ENCODE measurements at places on chromosomes 4 and X. TPM values are rescaled to one million over a fixed set of nuclear protein-coding genes. Genes with fewer than 3 reads are reported as not detected.

C4orf50 gene
- total RNA-seq: 0.27 TPM

PPBP gene
- total RNA-seq: 0.50 TPM

ADH4 gene
- total RNA-seq: not detected

ZNF157 gene
- total RNA-seq: 0.56 TPM

COL25A1 gene
- total RNA-seq: not detected

ARAP2 gene
- 95.8 TPM for total RNA-seq

GRCh38 chr4:2297606-2298531 lies 36.0 kb upstream of the MXD4 start:
- peak; percentile 52 for DNase-seq

DNA sequence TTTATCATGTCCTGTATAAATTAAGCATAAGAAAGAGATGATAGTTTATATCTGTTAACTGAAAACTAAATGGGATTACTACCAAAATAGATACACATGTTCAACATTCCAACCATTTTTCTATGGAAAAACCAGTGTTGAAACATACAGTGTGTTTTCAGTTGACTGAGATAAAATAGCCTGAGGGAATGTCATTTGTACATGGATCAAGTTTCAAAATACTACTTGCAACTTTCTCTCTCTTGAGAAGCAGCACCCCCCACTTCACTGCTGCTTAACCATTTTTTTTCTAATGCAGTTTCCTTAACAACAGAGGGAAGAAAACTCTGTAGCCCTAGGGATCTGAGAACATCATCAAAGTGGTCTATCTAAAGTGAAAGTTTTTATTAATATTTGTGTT lies 70.8 kb downstream of the NPNT start:
- DNase-seq: no peak

DNA sequence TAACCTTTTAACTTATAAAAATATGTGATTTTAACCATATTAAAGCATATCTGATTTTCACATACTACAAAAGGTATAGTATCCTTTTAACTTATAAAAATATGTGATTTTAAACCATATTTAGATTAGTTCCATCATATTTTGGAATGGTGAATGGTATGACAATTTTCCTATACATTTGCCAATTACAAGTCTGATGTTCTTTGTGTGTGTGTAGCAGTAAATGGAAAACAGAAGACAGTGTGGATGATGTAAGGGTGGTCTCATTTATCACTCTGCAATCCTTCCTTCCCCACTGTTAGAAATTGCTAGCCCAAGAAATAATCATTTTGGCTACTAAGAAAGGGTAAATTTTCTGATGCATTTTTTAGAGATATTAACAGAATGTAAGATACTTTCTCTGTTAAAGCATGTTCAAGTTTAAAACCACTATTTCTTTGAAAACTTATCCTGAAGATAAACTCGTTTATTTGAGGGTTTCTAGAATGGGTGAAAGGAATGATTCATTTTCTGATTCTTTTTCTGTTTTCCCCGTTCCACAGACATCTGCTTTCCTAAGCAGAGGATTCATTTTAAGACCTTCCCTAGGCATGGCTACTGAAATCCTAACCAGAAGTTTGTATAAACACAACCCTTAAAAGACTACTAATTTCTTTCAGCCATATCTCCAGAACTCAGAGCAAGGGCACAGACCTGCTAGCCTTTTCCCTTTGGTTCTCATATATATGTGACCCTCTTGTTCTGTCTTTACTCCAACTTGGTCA lies 21.0 kb downstream of the NUDT6 start:
- DNase-seq: no peak

- no peak for DNase-seq
Observed at GRCh38 chr4:181548873-181549575, 694.2 kb upstream of the TENM3 start.

GRCh38 chr4:7462509-7462971 lies 27.8 kb upstream of the PSAPL1 start:
- DNase-seq: no peak

DNA sequence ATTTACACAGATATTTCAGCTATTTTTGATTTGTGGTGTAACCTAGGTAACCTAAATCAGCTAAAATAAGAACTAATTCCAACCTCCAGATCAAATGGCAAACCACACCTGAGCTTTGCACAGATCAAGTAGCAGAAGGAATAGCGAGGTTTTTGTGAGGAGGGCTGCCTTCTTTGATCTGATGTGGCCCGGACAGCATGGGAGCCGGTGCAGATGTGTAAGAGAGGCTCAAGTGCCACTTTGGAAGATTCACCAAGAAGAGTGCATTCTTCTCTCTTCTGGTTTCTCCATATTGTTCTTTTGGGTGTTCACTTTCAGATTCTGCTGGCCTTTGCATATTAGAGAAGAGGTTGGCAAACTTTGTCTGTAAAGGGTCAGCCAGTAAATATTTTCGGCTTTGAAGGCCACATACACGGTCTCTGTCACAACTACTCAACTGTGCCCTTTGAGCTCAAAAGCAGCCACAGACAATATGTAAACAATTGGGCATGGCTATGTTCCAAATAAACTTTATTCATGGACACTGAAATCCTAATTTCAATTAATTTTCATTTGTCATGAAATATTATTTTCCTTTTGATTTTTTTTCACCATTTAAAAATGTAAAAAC lies 78.9 kb upstream of the FAM9C start:
- DNase-seq: no peak

GRCh38 chr4:48585401-48585800 lies 95.3 kb downstream of the ZAR1 start:
- DNase-seq: no peak

- no peak for DNase-seq
Observed at GRCh38 chr4:185654965-185655554, 119.8 kb upstream of the PDLIM3 start.

- no peak for DNase-seq
Observed at GRCh38 chrX:22392133-22392948, 119.6 kb downstream of the CBLL2 start.

GRCh38 chr4:164488114-164488513 lies 265.8 kb upstream of the SMIM31 start:
- no peak for DNase-seq

DNA sequence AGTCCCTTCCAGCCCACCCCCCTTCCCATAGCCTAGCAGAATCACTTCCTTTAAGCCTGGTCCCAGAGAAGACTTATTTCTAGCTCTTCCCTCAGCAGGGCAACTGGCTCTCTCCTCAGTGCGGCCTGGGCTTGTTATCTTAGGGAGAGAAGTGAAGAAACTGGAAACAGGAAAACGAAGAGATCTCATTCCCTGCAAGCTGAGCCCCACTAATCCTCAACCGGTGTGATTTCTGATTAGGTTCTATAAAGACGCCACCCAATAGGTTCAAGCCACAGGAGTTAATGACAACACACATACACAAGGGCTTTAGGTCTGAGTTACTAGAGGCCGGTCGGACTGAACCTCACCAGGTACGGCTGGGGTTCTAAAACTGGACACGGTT lies 3.2 kb downstream of the GSX2 start:
- no peak for DNase-seq

GRCh38 chr4:165208741-165209388 lies 1.5 kb downstream of the KLHL2 start:
- DNase-seq: peak; percentile 11

DNA sequence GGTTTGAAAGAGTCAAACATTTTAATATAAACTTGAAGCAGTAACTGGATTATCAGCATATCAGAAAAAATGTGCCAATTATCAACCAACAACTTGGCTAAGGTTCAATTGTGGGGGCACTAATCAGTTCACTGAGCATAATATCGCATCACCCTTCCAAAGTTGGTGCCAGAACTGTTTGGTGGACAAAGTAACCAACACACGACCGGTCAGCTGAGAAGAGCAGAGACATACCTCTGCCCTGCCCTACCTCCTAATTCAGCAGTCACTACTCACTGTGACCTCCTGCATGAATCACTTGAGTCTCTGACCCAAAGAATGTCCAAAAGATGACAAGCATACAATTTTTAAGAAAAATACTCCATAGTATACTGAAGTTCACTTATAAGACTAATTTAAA lies 53.2 kb downstream of the TSPAN5 start:
- DNase-seq: no peak

GRCh38 chr4:137253949-137254348 lies 278.3 kb downstream of the PCDH18 start:
- no peak for DNase-seq

- no peak for DNase-seq
Observed at GRCh38 chrX:331825-332495, 13.4 kb upstream of the GTPBP6 start.

DNA sequence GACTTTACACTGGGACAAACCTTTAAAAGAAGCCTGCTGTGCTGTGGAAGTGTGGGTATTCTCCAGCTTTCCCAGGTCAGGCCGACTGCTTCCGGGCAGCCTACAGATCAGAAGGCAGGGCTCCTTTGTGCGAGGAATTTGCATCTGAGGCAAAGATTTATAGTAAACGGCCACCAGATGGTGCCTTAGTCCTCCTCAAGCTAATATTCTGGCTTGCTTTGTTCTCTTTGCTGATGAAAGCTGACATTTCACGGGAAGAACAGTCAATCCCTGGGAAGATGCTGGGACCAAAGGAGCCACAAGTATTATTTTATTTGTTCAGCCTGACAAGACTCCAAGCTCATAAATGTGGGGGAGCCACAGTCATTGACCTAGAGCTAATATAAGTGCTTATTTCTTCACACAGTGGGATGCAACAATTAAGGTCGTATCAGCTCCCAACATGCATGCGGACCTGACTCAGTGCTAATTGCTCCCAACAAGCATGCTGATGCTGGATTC lies 120.7 kb upstream of the TRIM2 start:
- DNase-seq: peak; percentile 14

DNA sequence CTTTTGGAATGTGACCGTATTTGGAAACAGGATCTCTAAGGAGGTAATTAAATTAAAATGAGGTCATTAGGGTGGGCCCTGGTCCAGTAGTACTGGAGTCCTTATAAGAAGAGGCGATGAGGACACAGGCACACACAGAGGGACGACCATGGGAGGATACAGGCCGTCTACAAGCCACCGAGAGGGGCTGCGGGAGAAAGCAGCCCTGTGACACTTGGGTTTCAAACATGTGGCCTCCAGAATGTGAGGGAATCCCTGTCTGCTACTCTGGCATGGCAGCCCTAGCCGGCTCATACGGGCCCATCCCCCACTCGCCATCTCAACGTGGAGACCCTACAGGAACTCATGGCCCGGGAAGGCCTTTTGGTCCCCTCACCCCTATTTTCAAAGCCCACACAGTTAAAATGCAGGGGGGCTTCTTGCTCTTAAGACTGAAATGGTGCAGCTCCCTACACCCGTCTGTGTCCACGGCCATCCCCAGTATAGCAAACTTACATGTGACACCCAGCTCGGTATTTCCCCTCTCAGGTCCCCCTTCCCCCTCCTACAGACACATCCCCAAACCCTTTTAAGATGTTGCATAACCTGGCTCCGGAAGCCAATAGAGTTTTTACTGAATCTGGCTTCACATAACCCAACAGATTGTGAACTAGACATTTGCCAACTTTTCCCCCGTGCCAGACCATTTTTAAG lies 124.1 kb upstream of the TBL1X start:
- DNase-seq: no peak

GRCh38 chr4:149676076-149676475 lies 139.6 kb downstream of the IQCM start:
- DNase-seq: no peak

DNA sequence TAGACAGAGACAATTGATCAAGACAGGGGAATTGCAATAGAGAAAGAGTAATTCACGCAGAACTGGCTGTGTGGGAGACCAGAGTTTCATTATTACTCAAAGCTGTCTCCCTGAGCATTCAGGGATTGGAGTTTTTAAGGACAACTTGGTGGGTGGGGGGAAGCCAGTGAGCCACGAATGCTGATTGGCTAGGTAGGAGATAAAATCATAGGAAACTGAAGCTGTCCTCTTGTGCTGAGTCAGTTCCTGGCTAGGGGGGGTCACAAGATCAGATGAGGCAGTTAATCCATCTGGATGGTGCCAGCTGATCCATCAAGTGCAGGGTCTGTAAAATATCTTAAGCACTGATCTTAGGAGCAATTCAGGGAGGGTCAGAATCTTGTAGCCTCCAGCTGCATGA lies 358.6 kb downstream of the GPM6A start:
- no peak for DNase-seq

- DNase-seq: no peak
Observed at GRCh38 chr4:26326791-26327190, 6.0 kb downstream of the RBPJ start.

DNA sequence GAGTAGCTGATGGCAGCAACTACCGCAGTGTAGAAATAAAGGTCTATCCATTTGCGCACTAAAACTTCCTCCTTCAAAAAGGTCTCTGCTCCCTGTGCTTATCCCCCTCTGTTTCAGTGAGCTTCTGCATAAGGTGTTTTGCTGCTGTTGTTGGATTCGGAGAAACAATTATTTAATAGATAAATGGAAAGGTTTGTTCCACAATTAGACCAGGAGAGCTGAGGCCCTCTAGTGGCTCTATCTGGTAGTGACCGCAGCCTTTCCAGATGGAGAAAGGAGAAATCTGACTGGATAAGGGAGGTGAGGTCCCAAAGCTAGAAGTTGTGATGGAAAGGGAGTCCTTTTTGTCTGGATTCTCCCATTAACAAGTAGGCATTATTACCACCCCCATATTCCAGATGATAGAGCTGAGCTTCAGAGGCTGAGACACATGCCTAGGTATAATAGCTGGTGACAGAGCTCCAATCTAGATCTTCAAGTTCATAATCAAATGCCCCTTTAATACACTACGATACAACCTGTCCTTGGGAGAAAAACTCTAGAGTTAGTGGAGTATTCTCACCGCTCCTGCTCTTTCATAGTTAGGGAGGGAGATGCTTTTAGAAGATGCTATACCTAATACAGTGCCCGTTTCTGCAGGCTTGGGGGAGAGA lies 5.1 kb upstream of the GABRQ start:
- DNase-seq: no peak

DNA sequence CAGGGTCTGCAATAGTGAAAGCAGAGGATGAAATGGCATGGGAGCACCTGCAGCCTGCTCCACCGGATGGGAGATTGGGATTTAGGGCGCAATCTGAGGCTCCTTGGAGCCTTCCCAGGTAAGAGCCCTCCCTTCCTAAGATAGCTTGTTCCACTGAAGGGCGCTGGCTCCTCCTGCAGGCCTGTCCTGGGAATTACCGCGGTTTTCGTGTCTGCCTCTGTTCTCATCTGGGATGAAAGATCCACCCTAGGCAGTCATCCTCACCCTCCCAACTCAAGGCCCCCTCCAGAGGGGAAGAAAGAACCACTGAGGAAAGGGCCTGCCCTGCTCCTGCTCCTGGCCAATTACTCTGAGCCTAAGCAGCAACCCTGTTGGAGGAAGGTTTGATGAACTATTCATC lies 547.5 kb downstream of the SMARCA1 start:
- DNase-seq: no peak

DNA sequence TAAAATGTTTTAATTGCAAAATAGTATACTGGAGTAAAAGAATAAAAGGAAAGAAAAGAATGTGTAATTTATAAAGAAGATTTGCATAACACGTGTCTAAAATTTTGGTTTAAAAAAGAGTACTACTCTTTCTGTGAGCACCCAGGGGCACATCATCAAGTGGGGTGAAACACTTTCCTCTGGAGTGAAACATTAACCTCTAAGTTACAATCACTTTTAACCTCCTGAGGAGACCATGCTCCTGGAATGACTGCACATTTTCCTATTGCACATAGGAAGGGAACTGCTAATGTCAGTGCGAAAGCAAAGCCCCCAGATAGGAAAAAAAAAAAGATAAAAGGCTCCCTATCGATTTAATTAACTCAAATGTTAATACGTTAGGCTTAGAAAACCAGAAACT lies 13.3 kb downstream of the VEGFC start:
- DNase-seq: no peak

Measured in CD8-positive, alpha-beta T cell (primary cell).